ENCODE measurements at places on chromosomes 5 and 9. TPM values are rescaled to one million over a fixed set of nuclear protein-coding genes. Genes with fewer than 3 reads are reported as not detected.

CEL gene
- total RNA-seq = under 0.01 TPM

PCDHA3 gene
- 0.59 TPM for total RNA-seq

SLC36A2 gene
- not detected for total RNA-seq

MARCOL gene
- total RNA-seq = not detected

PAEP gene
- total RNA-seq = not detected

CCDC171 gene
- 5.8 TPM for total RNA-seq

GABRA1 gene
- total RNA-seq = not detected

ECSCR gene
- not detected for total RNA-seq

FOCAD gene
- total RNA-seq = 45.6 TPM

ERAP2 gene
- 5.6 TPM for total RNA-seq

CDKN2AIPNL gene
- total RNA-seq = 17.4 TPM

CDX1 gene
- 0.36 TPM for total RNA-seq

TOR4A gene
- 2.5 TPM for total RNA-seq

SPINK1 gene
- not detected for total RNA-seq

PPP3R2 gene
- total RNA-seq = not detected

PCDHAC2 gene
- 0.36 TPM for total RNA-seq

ENTREP1 gene
- under 0.01 TPM for total RNA-seq

OTP gene
- under 0.01 TPM for total RNA-seq

PTRH1 gene
- 16.3 TPM for total RNA-seq

DMRT2 gene
- not detected for total RNA-seq

BICD2 gene
- 31.8 TPM for total RNA-seq

CATSPER3 gene
- total RNA-seq = 0.36 TPM

IRX1 gene
- 3.2 TPM for total RNA-seq

ARSI gene
- total RNA-seq = 6.5 TPM

DIPK1B gene
- total RNA-seq = not detected

MVB12B gene
- 8.0 TPM for total RNA-seq

PLAC8L1 gene
- total RNA-seq = not detected

GLDC gene
- 0.72 TPM for total RNA-seq

FAM169A gene
- under 0.01 TPM for total RNA-seq

DPYSL3 gene
- 119 TPM for total RNA-seq

RGS7BP gene
- total RNA-seq = under 0.01 TPM

EGFLAM gene
- 11.2 TPM for total RNA-seq

ATG10 gene
- total RNA-seq = 7.4 TPM

SHISAL2B gene
- not detected for total RNA-seq

PRUNE2 gene
- total RNA-seq = 80.0 TPM

RC3H2 gene
- total RNA-seq = 52.5 TPM

GPBP1 gene
- 59.2 TPM for total RNA-seq
